ENCODE measurements at places on chromosomes 16 and 17.
A peak's percentile ranks its signal among the peaks of the same experiment; 100 is the strongest.

- no peak for DNase-seq
Measured at GRCh38 chr16:473046-474043, 47.9 kb downstream of the RAB11FIP3 start.

DNA sequence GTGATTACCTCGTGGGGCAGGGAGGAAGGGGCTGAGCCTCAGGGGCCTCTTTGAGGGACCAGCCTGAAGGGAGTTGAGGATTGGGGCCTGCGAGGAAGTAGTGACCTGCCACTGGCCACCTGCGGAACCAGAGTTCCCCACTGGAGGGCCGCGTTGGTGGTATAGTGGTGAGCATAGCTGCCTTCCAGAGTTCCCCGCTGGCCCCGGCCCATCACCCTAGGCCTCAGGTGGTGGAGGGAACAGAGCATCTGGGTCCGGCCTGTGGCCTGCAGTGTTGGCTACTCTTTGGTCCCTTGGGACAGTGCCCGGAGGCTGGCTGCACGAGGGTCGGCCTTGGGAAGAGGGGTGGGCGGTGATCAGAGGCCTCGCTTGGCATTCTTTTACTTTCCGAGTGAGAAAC is 20.5 kb downstream of the MGAT5B start:
- no peak for DNase-seq

DNA sequence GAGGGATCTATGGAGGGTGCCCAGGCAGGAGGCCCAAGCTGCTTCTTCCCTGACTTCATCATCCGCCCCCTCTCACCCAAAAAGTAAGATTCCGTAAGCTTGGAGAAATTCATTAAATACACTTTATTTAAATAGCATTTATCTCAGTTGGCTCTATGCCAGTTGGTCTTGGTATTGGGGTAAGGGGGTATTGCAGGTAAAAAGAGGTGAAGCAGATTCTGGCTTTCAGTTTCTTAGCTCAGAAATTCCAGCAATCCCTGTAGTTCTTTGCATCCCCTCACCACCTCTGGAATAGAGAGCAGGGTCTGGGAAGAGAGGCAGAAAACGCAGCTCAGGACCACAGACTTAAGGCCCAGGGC is 750 bp upstream of the ALDOC start:
- DNase-seq = no peak

DNA sequence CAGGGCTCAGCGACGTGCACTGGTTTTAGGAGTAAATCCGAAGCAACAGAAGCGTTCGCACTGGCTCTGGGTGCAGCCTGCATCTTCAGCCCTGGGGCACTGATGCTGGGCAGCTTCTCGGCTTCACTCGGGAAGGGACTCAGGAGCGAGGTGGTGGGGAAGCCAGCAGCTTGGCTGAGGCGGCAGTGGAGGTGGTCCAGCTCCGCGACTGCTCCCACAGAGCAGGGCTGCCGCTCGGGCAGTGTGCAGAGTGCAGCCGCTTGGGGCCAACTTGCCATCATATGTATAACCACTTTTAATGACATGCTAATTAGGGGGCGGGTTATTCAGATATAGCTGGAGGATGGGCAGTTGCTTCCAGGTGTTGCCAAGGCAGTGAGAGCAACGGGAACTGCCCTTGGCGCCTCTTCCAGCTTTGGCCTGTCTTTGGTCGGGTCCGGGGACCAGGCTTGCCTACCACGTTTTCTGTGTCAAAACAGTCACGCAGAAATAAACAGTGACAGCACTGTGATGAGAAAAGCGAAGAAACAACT is 26.7 kb downstream of the METRNL start:
- no peak for DNase-seq

GRCh38 chr17:8019665-8020650 is 17.5 kb downstream of the GUCY2D start:
- no peak for DNase-seq

DNA sequence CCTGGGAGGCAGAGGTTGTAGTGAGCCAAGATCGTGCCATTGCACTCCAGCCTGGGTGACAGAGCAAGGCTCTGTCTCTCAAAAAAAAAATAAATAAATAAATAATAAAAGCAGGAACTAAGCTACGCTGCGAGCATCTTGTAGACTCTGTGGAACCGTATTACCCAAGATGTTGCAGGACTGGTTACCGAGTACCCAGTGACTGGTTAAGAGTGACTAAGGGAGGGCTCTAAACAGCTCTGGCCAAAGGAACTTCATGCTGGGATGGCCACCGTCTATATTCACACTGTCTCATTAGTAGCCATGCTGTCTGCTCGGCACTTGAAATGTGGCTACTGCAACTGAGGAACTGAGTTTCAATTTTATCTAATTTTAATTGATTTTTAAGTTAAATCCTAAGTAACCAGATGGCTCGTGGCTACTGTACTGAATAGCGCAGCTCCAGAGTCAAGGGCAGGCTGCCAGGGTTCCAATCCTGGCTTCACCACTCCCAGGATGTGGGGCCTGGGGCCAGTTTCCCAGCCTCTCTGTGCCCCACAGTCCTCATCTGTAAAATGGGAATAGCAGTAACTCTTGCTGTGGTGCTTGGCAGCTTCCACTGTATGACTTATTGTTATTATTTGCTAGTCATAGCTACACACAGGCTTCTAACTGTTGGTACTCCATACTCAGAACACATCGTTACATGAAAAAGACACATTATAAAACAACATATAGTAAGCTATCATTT is 3.0 kb downstream of the NTAN1 start:
- DNase-seq = no peak

DNA sequence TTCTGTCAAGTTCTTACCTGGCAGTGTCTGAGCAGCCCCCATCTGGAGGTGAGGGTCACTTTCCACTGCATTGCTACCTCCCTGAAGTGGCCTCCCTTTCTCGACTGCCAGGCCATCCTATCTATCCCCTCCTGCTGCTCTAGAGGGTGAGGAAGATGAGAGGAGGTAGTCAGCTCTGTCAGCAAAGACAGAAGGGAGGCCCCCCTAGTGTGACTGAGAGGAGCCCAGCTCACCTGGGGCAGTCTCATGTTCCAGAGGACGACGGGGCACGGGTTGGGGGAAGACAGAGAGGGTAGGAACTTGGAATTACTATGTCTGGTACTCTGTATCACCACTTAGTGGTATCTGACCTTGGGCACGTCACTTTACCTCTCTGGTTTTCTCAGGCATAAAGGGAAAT is 22.0 kb downstream of the MYO19 start:
- DNase-seq = no peak

DNA sequence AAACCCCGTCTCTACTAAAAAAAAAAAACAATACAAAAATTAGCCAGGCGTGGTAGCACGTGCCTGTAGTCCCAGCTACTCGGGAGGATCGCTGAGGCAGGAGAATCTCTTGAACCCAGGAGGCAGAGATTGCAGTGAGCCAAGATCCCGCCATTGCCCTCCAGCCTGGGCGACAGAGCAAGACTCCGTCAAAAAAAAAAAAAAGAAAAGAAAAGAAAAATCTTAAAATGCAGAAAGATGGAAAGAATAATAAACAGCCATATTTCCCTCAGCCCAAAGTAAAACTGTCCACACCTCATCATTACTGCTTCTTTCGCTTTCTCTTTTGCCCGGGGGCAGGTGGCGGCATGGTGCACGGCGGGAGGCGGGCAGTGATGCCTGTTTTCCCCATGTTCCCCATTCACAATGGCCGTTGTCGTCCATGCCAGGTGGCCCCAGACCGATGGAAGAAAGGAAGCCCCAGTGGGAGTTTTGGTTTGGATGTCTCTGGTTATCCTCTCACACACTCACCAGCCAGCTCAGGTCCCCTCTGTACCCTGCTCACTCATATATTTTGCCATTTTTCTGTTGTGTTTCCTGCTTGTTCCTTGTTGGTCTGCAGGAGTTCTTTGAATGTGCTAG is 37.0 kb upstream of the PEMT start:
- peak; percentile 48 for DNase-seq

DNA sequence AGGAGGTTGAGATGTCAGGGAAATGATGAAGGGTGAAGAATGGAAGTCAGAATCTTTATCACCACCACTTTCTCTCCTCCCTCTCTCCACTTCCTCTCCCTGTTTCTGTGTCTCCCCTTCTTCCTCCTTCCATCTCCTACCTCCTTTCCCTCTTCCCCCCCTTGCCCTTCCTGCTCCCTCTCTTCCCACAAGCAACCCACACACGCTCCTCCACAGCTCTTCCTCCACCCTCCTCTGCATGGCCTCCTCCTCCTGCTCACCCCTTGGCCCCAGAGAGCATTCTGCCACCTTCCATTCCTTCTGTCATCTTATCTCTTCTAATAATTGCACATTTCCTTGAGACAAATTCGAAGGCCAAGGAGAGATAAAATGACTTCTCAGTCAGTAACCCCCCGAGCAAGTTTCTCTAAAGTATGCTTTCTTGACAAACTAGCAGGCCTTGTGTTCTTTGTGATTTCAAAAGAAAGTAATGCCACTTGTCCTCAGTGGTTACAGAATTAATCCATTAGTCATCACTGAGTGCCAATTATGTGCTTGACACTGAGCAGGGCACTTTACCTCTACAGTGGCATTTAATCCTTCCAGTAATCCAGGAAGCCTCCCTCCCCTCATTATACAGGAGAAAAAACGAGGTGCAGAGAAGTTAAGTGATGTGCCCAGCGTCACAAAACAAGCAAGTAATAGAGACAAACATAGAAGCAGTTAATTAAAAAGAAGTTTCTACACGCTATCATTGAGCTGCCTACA is 72.3 kb upstream of the CCL1 start:
- DNase-seq = no peak

- no peak for DNase-seq
Measured at GRCh38 chr16:15886078-15886477, 2.3 kb downstream of the CEP20 start.

- DNase-seq = no peak
Measured at GRCh38 chr17:57662041-57662440, 83.1 kb downstream of the CCDC182 start.

DNA sequence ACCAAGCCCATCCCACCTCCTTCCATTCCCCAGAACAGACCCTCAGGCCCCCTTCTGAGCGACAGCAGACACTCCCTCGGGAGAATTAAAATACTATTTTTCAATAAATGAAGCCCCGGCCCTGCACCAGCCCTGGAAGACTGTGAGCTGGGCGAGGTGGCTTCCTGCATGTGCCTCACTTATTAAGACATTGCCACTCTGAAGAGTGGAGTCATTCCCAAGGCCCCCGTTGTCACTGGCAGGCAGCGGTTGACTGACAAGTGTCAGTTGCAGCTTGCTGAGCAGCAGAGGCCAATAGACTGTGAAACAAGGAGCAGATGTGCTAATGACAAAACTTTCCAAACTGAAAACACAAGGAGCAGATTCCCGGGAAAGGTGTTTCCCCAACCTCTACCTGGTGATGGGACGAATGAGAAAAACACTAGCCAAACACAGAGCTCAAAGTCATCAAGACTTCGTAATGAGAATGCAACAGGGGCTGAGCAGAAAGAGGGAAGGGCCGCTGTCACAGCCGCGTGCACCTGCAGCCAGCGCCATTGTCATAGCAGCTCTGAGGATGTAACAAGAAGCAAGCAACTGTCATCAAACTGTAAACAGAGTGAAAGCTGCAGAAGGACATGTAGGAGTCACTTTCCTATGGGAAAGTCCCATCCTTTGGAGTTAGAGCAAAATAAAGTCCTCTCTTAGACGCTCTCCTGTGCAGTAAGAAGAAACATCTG is 232.1 kb downstream of the C16orf78 start:
- no peak for DNase-seq

DNA sequence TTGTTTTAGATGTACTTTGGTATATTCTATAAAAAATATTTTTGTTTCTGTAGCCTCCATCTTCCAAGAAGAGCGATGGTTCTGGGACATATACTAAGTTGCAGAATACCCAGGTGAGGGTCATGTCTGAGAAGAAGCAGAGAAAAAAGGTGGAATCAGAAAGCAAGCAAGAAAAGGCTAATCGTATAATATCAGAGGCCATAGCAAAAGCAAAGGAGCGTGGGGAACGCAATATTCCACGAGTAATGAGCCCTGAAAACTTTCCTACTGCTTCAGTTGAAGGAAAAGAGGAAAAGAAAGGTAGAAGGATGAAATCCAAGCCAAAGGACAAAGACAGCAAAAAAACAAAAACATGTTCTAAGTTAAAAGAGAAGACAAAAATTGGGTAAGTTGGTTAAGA is 154.6 kb downstream of the CHD9 start:
- DNase-seq = no peak

DNA sequence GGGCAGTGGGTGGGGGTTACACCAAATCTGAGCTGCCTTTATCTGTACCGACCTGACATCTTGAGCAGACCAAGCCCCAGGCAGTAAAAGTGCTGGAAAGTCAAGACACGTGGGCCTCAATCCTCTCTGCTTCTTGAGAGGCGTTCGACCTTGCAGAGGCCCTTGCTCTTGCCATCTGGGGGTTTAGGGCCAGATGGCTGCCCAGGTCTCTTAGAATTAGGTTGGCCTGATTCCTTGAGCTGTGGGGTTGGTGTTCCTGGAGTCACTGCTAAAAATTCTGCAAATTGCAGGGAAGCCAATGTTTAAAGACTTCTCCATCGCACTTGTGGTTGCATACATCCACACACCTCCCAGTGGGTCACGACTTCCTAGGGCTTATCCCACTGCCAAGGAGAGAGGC is 238.2 kb upstream of the ASIC2 start:
- no peak for DNase-seq

- DNase-seq = no peak
Measured at GRCh38 chr16:19344224-19344801, 58.8 kb downstream of the CLEC19A start.

DNA sequence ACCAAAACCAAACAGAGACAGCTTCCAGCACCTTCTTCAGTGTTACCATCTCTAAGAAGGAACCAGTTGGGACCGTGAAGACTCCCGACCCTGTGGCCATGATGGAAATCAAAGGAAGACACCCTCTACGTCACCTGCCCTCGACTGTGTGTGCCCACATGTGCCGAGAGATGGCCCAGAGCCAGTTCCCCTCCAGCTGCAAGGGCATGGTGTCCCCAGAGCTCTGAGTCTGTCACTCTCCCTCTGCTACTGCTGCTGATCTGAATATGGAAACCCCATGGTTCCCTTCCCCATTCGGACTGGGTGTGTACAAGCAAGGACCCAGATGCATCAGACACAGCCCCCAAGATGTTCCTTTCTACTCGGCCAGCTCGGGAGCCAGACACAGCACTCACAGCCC is 76.4 kb downstream of the SOCS1 start:
- no peak for DNase-seq

- peak; percentile 47 for DNase-seq
Measured at GRCh38 chr17:19513897-19514488, 19.7 kb upstream of the SLC47A1 start.

GRCh38 chr17:15453246-15453645 is 14.2 kb downstream of the CDRT4 start:
- DNase-seq = no peak

GRCh38 chr17:12644623-12645022 is 21.1 kb upstream of the MYOCD start:
- no peak for DNase-seq

DNA sequence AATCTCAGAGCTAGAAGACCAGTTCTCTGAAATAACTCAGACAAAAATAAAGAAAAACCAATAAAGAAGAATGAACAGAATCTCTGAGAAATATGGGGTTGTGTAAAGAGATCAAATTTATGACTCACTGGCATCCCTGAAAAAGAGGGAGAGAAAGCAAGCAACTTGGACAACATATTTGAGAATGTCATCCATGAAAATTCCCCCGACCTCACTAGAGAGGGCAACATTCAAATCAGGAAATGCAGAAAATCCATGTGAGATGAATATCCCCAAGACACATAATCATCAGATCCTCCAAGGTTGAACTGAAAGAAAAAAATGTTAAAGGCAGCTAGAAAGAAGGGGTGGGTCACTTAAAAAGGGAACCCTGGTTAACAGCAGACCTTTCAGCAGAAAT is 32.1 kb downstream of the TANC2 start:
- no peak for DNase-seq
